ENCODE measurements at places on chromosomes 1 and 21.

GRCh38 chr1:179588425-179589024, 3.1 kb upstream of the TDRD5 start:
- no peak for DNase-seq

GRCh38 chr1:207987164-207987563, 76.2 kb upstream of the CD34 start:
- DNase-seq = no peak

DNA sequence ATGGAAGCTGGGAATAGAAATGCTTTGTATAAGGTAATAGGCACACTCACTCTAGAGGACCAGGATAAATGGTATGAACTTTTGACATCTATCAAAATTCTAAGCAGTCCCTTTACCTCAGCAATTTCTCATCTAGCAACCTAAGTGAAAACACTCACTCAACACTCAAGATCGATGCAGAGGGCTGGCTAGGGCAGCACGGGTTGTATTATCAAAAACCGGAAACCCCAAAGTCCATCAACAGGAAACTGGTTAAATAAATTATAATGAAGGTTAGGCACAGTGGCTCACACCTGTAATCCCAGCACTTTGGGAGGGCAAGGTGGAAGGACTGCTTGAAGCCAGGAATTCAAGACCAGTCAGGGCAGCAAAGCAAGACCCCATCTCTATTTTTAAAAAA, 9.4 kb downstream of the USP48 start:
- no peak for DNase-seq

DNA sequence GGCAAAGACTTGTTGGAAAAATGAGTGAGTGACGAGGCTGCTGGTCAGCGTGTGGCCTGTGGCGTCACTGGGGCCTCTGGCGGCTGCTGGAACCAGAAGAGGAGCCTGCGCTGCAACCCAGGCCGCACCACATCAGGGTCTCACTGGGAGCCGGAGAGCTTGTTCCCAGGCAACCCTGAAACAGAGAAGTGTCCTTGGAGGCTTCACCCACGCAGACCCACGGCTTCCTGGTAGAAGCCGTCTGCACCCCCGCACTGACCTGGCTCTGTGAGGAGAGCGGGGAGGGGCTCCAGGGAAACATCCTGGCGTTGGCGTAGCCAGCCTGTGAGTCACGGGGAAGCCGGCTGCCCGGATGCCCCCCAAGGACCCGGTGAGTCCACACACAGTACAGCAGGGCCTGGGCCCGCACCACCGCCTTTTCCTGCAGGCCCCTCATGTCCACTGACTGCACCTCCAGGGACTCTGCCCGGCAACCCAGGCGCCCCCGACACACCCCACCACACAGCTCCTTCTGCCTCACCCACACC, 57.4 kb downstream of the COL6A1 start:
- DNase-seq = no peak

GRCh38 chr1:13766592-13767564, 66.9 kb downstream of the PRDM2 start:
- DNase-seq = no peak

DNA sequence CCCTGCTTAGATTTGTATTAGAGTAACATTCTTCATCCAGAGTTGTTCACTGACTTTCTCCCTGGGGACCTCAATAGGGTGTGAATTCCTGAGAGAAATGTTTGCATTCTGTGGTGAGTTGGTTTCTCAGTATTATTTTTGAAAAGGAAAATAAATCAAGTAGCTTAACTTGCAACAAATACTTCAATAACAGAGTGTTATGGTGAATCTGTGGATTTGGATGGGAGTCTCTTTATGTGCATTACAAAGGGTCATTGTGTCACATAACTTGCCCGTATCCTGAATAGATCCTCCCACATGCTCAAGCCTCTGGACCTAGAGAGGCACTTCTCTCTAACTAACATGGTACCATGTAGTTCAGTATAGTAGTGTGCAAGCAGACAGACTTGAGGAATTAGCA, 68.4 kb upstream of the IPO9 start:
- DNase-seq = no peak

- no peak for DNase-seq
These were observed 15.6 kb downstream of the PRKAB2 start for GRCh38 chr1:147156642-147157041.

GRCh38 chr1:111442457-111442856, 6.6 kb downstream of the WDR77 start:
- DNase-seq = no peak

DNA sequence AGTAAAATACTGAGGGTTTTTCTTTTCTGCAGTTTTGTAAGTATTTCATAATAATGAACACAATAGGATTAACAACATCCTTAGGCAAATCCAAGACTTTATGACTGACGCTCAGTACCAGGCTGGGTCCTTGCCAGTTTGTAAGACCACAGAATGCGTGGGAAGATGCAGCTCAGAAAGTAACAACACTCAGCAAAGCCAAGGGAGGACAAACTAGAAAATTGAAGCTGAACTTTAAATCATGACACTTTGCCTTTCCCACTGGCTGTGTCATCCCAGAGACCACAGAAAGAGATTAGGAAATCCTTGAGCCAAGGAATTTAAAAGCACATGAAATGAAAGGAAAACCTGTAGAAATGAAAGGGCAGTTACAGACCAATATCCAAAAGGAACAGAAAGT, 426.3 kb upstream of the CHRM3 start:
- DNase-seq = no peak

DNA sequence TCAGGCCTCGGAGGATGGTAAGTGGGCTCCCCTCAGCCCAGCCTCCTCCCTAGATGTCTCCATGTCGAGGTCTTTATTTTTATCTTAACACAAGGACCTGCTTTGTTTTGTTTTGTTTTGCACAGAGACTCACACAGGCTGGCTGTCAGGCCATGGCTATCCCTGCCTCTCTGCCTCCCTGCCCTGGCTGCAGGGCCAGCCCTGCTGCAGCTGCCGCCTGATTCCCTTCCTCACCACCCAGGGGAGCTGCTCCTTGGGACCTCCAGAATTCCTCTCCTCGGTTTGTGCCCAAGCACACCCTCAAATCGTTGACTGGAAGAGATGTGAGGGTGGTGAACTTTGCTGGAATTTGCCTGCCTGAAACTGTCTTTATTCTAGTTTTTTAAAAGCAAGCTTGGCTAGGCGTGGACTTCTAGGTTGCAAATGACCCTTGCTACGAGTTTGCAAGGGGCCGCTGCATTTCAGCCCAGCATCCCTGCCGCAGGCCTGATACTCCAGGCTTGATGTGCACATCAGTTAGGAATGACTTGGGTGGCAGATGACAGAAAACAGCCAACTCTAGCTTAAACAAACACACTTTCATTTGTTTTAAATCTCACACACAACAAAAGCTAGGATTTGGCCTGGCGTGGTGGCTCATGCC, 37.1 kb downstream of the WNT9A start:
- no peak for DNase-seq

GRCh38 chr1:184078564-184079249, 27.2 kb downstream of the TSEN15 start:
- DNase-seq = no peak

- no peak for DNase-seq
These were observed 39.3 kb upstream of the TENT5C start for GRCh38 chr1:117566556-117566955.

DNA sequence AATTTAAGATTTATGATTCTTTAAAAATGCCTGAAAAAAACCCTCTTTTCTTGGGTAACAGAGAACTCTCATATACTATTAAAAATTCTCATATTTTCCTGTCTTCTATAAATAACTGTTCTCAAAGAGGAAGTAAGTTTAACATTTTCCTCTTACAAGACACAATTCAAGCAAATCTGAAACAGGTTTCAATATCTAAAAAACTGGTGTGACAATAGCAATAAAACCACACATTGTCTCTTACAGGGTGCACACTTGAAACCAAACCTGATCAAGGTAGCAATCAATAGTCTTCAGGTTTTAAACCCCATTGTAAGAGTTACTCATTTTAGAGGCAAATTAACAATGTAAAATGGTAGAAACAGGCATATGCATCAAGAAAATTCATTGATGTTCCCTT, 28.0 kb downstream of the FUBP1 start:
- DNase-seq = no peak

DNA sequence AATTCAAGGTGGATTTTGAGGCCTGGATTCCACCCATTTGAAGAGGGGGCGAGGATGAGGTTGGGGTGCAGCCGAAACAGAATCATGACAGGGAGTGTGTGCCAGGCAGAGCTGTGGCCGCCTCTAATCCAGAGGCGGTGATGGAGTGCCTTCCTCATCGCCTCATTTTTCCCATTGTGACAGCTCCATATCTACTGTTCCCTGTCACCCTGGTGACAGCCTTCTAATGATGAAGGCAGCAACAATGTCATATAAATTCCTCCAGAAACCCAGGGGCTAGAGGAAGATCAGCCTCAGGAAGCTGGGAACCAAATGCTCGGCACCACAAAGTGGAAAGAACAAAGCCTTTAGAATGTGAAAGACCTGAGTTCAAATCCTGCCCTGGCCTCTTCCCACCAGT, 42.0 kb downstream of the LRRN2 start:
- no peak for DNase-seq

GRCh38 chr21:45169001-45169400, 94.6 kb downstream of the ADARB1 start:
- DNase-seq = no peak

DNA sequence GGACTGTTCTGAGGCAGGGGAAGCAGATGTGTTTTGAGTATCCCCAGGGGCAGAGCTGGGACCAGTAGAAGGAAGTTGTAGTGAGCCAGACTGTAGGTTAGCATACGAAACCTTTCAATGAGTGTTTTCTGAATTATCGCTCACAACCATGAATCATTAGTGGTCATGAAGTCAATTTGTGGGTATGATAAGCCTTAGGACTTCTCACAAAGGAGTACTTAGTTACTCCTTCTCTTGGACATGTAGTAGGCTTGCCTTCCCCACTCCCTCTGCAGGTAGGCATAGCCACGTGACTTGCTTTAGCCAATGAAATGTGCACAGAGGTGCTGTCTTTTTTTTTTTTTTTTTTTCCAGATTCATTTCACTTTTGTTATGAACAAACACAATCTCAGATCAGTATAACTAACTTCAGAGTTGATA, 23.9 kb upstream of the FAAH start:
- DNase-seq = no peak

- no peak for DNase-seq
These were observed 328.3 kb upstream of the ADGRL2 start for GRCh38 chr1:81472387-81472786.

- no peak for DNase-seq
These were observed 300.8 kb downstream of the DISC1 start for GRCh38 chr1:231927431-231927830.

DNA sequence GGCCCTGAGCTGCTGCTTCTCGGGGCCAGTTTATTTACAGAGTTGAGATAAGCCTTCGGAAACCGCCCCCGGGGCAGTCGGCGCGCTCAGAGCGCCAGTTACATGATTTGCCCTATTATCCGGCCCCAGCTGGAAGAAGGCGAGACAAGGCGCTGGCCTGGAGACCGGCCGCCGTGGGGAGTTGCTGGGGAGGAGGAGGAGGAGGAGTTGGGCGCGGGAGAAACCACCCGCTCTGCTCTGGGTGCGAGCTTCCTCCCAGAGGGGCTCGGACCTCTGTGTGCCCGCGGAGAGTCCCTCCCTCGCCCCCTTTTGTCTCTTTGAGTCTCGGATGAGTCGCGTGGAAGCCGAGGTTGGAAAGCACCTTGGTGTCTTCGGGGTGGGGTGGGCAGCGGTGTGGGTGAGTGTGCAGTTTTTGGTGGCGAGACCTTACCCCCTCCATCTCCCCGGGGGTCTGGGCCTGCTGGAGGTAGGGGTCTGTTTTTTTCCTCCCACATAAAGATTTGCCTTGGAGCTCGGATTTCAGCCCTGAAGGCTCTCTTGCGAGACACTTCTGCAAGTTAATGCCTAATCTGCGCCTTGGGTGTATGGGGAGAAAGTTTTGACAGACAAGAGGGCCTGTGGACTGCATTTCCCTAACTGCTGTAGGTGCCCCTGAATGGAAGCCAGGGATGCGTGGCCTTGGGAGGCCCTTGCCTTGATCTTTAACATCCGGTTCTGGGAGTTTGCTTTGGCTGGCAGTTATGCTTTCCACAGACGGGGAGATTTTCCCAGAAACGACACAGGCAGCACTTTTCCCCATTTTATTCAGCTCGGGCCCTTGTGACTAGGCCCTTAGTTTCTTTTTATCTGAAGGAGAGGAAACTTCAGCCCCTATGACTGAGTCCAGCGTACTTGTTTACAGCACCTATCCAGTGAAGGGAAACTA, 80.0 kb downstream of the NDUFS5 start:
- DNase-seq = peak; percentile 11

DNA sequence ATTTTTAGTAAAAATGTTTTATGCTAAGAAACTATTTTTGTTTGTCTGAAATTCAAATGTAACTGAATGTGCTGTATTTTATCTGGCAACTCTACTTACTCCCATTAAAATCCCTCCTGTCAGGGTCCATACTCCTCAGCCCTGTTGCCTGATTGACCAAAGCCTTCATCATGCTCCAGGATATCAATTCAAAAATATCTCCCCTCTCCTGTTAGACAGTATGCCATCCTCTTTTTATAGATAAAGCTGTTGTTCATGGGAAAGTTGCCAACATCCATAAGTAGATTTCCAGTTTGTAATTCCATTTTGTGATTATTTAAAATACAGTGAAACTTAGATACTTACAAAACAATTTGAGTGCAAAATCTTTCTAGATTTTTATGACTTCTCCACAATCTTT, 65.7 kb downstream of the DTL start:
- no peak for DNase-seq

GRCh38 chr1:10635085-10635896, 160.5 kb downstream of the PEX14 start:
- no peak for DNase-seq

DNA sequence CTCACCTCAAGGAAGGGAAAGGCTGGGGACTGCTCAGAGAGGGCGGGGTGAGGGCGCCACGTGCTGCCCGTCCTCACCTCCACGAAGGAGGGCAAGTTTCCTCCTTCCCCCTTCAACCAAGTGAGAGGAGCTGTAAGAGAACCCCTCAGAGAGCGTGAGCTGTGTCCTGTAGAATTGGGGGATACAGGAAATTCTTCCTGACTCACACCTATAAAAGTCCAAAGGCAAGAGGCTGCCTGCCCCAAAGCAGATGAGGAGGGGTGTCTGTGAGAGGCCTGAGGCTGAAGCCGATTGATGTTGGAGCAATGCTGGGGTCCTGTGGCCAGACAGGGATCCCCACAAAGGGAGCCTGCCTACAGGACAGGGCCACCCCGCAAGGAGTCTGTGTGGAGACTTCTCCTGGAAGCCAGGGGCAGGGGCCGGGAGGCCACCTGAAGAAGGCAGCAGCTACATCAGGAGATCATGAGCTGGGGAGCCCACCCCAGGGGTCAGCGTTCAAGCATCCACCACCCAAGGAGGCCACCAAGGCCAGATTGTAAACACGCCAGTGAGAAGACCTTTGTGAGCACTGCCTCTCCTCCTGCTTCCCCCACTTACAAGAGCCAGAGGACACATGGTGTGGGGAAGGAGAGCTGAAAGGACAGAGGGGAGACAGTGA, 27.7 kb downstream of the S100A6 start:
- no peak for DNase-seq

GRCh38 chr1:219882096-219882495, 46.3 kb downstream of the SLC30A10 start:
- no peak for DNase-seq

GRCh38 chr21:45270306-45270821, 17.3 kb downstream of the POFUT2 start:
- DNase-seq = no peak
